Stimulated activated CD4-positive, alpha-beta T cell treated with anti-CD3 and anti-CD28 coated beads, TNF-alpha, amount 100 ng/mL, for 4 hours (primary cell): ENCODE measurements at places on chromosomes 1 and 21.

DNA sequence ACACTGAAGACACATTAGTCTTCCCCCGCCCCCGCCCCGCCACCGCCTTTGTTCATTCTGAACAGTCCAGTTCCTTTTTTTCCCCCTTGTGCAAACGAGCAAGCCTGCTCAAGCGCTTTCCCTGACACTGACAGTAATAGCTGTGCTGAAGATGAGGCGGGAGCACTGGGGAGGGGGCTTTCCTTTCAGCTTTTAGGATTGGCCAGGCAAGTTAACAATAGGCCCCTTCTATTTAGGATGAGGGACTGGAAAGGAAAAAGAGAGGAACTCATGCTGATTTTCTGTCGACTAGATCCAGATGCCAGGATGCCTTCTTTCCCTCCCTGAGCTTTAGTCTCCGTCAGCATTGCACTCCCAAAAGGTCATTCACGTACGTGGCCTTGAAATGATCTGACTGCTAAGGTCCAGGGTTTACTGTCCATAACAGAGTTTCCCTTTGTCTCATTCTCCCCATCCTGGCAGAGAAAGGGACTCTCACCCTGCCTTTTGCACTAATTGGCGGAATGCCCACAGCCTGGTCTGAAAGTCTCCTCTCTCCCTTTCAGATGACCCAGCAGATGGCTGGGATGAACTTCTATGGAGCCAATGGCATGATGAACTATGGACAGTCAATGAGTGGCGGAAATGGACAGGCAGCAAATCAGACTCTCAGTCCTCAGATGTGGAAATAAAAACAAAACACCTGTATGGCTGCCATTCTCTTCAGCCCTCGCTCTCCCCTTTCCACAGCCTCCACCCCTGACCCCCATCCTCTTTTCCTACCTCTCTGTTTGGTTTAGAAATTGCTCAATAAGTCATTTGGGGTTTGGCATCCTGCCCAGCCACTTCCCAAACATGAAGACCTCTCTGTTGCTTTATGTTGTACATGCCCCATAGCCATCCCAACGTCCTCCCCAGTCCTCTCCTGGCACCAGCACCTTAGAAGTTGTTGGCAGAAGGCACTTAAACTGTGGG, 28.6 kb upstream of the ZFP69B start:
- DNase-seq: no peak

DNA sequence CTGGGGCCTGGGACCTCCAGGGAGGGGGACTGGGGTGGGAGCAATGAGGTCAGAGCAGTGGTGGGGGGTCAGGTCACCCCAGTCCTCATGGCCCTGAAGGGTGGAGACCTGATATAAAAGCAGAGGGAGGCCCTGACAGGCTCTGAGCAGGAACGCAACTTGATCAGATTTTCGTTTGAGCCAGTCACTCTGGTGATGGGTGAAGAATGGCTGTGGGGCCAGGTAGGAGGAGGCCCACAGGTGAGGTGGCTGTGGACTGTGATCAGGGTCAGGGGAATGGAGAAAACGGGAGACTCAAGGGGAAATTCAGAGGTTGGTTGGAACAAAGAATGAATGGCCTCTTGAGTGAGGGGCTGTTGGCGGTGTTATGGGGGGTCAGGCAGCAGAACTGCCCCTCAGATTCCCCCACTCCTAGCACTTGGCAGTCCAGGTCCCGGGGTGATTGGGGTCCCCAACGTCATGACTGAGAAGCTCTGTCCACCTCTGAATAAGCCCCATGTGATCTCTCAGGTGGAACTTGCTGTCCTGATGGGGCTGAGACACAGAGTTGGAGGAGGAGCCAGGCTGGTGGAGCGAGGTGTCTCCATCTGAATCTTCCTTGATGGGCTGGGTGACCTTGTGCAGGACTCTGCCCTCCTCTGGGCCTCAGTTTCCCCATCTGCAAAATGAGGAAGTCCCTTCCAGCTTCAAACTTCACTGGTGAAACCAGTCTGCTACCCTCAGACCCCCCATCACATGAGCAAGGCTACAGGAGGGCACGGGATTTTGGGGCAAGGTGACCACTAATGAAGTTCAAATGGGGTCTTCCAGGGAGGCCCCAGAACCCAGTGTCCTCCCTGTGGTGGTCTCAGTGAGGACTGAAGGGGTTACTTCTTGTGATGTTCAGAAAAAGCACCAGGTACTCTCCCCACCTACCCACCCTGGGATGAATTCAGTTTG, 683.0 kb downstream of the MATN1 start:
- no peak for DNase-seq

DNA sequence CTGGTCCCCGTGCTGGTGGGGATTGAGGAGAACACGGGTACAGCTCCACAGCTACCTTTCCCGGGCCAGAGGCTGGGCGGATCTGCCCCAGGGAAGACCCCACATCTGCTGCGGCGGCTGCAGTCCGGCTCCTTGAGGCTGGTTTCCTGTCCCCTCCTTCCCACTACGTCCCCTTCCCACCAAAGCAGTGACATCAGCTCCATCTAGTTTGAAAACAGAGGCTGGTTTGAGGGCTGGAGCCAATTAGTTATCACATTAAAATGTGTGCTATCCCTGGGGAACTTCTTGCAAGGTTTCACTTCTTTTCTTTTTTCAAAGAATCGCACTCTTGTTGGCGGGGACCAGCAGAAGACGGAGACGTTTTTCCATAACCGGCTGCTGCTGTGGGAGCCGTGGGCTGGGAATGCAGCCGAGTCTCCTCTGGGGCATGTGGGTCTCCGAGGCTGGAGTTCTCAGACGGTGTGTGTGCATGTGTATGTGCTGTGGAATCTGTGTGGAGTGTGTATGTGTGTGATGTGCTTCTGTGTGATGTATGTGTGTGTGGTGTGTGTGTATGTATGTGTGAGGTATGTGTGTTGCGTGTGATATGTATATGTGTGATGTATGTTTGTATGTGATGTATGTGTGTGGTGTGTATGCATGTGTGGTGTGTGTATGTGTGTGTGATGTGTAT, 8.9 kb upstream of the PCBP3 start:
- no peak for DNase-seq

GRCh38 chr1:59364037-59364436, 67.1 kb downstream of the FGGY start:
- no peak for DNase-seq

DNA sequence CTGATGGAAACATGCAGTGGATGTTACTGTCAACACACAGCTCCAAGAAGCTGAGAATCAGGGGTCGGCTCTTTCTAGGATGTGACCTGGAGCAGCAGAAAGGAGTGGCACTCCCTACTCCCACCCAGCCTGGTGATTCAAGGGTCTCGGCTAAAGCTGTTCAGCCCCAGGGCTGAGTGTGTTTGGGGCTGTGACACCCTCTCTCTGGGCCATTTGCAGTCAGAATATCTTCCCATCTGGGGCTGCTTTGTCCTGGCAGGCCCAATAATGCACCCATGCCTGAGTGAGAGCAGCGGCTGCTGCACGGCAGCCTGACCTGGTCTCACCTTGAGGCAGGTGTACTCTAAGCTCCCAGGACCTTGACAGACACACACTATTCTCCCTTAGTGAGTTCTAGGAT, 52.5 kb upstream of the AJAP1 start:
- no peak for DNase-seq

DNA sequence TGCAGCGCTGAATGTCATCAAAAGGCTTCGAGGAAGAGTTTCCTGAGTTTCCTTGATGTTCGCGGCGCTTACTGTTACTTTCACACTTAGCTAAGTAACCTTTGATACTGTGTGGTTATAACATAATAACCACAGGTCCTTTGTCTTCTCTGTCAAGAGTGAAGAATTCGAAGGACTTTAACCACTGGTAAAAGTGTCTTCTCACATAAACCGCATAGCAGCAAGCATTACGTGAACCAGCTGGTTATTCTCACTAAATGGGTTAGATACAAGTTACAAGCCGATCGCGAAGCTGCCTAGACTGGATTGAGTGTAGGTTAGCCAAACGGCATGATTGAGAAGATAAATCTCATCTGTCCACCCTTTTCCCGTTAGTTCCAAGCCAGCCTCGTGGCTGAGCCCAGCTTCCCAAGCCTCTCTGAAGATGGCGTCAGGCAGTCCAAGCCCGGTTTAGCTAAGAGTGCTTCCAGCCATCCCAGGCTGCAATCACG, 18.3 kb upstream of the IFNGR2 start:
- DNase-seq: no peak

DNA sequence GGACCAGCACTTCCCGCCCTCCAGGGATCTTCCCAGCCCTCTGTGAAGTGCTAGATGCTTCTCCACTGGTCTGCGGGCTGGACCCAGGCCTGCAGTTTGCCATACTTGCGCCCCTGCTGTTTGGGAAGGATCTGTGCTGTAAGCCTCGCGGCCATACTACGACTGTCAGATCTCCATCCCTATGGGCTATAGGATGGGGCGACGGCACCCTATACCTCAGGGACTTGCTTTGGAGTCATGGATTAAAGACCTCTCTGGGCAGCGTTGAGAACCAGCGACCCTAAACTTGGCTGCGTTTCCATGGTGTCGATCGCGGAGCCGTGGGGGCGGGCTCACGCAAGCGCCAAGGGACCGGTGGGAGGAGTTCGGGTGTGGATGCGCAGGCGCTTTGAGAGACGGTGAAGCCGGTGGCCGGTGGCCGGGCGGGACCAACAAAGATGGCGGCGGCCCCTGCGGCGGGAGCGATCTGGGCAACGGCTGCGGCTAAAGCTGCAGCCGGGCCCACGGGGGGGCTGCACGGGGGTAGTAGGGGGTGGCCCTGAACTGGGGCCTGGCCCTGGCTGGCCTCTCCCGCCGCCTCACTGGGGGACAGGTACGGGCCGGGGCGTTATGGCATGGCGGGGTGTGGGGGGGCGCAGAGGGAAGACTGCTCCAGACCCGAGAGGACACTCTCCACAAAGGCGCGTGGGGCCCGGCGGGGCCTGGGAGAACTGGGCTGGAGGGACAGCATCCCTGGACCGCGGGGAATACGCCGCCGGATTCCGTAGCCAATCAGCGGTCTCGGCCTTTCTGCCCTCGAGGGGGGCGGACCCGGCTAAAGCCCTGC, at the start of gene USP21:
USP21 (plus strand) TSS at position 414 of the 826 bp plus-strand sequence. CDS start 1,141 bp downstream, outside the sequence.
- DNase-seq: peak; percentile 85

GRCh38 chr1:208271236-208271635, 27.1 kb upstream of the PLXNA2 start:
- no peak for DNase-seq

DNA sequence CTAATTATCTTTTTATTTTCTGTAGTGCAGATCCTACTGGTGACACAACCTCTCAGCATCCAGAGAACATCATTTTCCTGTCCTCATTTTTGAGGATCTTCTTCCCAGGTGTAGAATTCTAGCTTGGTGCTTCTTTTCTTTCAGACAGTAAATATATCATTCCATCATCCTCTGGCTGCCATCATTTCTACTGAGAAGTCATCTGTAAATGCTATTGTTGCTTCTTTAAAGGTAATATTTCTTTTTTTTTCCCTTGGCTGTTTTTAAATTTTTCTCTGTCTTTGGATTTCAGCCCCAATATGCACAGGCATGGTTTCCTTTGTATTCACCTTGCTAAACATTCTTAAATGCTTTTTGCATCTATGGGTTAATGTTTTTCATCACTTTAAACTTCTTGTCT, 3.3 kb upstream of the KRTAP10-9 start:
- DNase-seq: no peak

DNA sequence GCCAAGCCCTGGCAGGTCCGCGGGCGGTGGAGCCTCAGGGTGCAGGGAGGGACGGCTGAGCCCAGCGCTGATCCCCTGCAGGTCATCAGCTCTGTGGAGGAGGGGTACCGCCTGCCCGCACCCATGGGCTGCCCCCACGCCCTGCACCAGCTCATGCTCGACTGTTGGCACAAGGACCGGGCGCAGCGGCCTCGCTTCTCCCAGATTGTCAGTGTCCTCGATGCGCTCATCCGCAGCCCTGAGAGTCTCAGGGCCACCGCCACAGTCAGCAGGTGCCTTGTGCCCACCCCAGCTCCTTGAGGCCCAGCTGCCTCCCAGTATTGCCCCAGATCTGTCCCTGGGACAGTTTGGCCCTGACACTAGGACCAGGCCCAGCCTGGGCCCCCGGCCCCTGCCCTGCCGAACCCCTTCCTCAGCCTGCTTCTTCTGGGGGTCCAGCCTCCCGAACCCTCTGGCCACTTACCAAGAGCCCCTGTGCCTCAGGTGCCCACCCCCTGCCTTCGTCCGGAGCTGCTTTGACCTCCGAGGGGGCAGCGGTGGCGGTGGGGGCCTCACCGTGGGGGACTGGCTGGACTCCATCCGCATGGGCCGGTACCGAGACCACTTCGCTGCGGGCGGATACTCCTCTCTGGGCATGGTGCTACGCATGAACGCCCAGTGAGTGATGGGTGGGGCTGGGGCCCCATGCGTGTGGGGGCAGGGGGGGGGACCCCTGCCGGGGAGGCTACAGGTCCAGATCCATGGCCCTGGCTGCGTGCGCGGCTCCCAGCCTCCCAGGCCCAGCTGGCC, 35.4 kb upstream of the C1QA start:
- no peak for DNase-seq

- DNase-seq: no peak
Measured at GRCh38 chr1:30749691-30750583, 7.6 kb downstream of the LAPTM5 start.

- no peak for DNase-seq
Measured at GRCh38 chr1:155872527-155872926, 13.2 kb downstream of the SYT11 start.

DNA sequence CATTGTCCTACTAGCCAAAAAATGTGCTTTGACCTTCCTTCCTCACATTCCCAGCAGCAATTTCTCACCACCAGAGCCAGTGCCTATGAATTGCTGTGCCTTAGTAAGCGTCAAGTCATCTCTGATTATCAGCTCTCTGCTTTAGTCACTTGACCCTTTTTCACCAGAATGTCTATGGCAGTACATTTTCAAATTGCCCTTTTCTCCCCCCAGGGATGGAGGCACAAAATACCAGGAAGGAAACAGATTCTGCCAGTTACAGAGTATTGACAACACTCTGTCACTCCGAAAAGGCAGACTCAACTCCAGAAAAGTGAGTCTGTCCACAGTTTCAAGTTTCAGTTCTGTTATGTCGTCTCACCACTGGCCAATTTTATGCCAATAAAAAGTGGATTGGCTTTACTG, 167.4 kb downstream of the TNFSF18 start:
- no peak for DNase-seq

GRCh38 chr1:204697893-204698292, 12.4 kb upstream of the LRRN2 start:
- DNase-seq: no peak

DNA sequence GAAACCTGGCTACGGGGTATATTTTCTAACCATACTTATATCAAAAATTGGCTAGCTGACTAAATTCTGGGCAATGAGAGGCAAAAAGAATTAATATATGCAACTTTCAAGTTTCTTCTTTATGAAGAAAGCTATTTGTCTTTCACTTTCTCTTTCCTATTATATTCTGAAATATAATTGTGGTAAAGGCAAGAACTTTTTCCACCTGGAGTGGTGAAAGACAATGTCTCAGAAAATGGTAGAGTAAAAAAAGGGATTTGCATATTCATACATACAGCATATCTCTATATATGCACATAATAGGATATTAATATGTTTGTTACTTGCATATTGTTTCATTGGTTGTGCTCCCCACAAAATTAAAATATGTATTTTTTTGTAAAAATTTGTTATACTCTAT, 793.8 kb downstream of the PLA2G4A start:
- DNase-seq: no peak
